Dorsolateral prefrontal cortex (tissue), 122 donors: ENCODE measurements at places on chromosomes 13 and 19.

- no peak for DNase-seq
Observed at GRCh38 chr13:29006359-29006850, 186.3 kb downstream of the MTUS2 start.

- no peak for DNase-seq
Observed at GRCh38 chr19:13019332-13019731, 24.1 kb downstream of the NFIX start.

DNA sequence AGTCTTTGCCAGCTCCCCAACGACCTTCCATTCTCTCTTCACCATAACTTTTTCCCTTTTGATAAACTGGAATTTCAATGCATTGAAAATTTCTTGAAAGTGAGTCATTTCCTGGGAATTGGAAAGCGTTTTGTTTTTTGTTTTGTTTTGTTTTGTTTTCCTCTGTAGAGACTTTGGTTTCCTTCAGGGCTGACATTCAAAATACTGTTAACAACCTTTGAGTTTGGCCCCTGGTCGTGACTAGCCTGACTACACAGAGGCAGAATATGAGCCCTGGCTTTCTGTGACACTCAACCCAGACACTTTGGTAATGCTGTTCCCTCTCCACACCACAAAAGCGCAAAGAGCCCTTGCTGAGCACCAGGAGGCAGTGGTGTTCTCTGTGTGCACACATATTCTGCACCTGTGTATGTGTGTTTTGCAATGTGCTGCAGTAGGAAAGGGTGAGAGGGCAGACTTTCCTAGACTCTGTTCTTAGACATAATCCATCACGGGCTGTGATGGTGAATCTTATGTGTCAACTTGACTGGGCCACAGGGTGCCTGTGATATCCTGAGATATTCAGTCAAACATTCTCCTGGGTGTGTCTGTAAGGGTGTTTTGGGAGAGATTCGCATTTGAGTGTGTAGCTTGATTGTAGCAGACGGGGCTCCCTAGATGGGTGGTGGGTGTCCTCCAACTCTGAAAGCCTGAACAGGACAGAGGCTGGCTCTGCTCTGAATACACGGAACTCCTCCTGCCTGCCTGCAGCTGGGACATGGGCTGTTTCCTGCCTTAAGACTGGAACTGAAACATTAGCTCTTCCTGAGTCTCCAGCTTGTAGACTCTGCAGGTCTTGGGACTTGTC, 29.5 kb upstream of the ANKRD10 start:
- no peak for DNase-seq

DNA sequence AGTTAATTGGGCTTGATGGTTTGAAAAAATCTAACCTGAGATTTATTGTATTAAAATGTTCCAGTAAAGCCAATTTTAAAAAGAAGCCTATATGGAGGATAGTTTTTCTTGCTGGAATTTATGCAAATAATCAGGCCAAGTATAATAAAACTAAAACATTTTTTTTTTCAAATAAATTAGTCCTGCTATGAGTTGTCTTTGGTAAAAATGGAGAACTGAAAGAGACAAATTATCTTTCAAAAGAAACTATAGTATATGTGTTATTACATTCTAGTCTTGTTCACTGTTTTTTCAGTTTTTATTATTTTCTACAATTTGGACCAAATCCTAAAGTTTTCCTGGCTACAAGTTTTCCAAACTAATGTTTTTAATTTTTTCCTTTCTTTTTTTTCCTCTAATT, 468.9 kb downstream of the UQCRFS1 start:
- DNase-seq, result no peak

DNA sequence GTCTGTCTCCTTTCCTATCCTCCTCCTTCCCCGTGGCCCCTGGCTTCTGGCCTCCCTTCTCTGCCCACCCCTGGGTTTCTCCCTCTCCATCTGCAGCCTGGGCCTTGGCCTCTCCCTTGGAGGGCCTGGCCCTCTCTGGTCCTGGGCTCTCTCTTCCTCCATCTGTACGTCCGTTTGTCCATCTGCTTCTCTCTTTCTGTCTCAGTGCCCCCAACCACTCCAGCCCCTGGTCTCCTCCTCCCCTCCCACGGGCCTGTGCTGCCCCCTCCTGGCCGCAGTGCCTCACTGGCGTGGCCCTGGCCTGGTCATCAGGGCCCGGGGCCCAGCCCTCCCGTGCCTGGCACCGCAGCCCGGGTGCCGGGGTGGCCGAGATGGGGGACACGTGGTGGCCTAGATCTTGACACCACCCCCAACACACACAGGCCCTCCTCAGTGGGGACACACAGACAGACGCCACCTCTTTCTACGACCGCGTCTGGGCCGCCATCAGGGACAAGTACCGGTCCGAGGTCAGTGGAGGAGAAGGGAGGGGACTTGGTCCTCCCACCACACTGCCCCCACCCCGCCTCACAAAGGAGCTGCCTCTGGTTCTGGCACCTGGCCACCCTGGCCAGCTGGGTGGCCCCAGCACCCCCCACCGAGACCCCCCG, 11.3 kb downstream of the PRKCSH start:
- peak; percentile 79 for DNase-seq

DNA sequence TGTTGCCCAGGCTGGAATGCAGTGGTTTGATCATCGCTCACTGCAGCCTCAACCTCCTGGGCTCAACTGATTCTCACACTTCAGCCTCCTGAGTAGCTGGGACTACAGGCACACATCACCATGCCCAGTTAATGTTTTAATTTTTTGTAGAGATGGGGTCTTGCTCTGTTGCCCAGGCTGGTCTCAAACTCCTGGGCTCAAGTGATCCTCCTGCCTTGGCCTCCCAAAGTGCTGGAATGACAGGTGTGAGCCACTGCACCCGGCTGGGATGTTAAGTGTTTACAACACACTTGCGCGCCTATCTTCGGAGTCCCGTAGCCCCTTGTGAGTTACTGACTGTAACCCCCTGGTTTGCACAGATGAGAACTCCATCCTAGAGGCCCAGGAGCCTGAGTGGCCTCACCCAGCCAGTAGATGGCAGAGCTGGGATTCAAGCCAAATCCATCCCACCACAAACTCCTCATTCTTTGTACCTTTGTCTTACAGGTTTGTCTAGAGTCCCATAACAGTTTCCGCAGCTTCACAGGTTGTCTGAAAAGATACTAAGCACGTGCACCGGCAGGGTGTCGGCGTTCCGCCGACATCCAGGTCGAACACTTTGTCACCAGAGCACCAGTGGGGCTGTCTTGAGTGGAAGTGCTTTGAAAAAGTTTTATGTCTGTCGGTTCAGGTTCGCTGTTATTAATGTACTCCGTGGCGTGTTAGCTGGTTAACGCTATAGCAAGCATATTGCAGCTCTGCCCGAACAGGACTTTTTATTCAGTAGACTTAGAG, 14.7 kb downstream of the MAG start:
- DNase-seq, result no peak

DNA sequence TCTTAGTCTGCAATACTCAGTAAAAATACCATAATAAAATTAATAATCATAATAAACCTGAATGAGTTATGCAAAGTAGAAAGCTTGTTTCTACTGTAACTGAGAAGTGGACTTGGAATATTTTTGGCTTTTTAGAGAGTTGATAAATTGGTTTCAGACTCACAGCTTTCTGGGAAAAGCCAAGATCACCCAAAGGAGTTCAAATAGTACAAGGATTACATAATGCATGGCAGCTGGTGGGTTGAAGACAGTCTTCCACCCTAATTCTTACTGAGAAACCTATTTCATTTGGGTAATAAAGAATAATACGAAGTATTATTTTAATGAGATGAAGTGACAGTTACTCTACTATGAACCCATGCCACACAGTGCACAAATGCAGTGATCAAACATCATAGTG, 139.4 kb upstream of the KLF12 start:
- DNase-seq, result no peak

- DNase-seq, result peak; percentile 84
Observed at GRCh38 chr19:6501740-6502648, at the start of gene TUBB4A. TSS of gene TUBB4A (minus strand) at chr19:6502309. CDS start at chr19:6502212, 97 bp downstream.

GRCh38 chr19:8096071-8096470, 43.5 kb downstream of the CCL25 start:
- DNase-seq, result no peak

DNA sequence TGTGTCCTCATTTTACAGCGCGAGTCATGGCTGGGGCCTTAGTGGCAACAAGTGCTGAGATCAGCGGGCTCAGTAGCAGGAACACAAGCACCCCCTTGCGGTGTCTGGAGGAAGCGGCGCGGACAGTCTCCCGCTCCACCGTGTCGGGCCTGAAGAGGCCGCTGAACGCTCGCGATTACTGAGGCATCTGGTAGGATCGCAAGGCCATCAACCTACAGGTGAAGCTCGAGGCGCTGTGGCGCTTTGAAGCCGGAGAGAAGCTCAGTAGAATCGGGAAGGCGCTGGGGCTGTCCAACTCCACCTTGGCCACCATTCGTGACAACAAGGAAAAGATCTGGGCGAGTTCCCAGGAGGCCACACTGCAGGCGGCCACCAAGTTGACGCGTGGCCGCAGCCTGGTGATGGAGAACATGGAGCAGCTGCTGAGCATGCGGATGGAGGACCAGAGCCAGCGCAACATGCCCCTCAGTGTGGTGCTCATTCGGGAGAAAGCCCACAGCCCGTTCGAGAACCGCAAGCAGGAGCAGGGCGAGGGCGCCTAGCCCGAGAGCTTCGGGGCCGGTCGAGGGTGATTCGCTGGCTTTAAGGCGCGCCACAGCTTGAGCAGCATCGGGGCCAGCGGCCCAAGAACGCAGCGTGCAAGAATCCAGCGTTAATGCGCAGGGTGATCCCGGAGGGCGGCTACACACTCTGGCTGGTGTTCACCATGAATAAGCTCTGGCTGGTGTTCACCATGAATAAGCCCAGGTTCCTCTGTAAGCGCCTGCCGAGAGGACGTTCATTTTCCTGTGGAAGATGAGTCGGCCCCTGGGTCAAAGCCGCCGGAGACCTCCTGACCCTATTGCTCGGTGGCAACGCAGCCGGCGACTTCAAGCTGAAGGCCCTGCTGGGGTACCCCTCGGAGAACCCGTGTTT, 8.3 kb upstream of the MZF1 start:
- DNase-seq, result peak; percentile 80

GRCh38 chr19:48751845-48752495, 471 bp downstream of the FUT1 start:
- DNase-seq, result no peak

- DNase-seq, result no peak
Observed at GRCh38 chr13:31986676-31987470, 44.7 kb upstream of the FRY start.

GRCh38 chr13:108433976-108434755, 164.6 kb downstream of the TNFSF13B start:
- DNase-seq, result no peak

- DNase-seq, result peak; percentile 85
Observed at GRCh38 chr19:58513694-58514563, 2.1 kb upstream of the SLC27A5 start.

DNA sequence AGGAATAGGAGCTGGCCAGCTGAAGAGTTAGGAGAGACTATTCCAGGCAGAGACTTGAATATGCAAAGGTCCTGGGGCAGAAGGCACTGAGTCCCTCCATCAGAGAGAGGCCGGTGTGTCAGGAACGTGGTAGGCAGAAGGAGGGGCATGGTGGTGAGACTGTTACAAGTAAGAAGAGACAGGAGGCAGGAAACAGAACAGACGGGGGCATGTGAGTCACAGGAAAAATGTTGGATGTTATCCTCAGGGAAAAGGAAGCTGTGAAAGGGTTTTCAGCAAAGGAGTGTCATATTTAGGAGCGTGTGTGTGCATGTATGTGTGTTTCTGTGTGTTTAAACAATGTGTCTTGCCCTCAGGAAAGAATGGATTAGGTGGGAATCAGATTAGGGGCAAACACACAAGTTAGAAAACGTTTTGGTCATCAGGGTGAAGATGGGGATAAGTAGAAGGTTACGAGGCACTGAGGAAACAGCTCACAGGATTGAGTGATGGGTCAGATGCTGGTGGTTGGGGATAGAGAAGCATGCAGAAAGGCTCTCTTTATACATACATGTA, 1.1 kb downstream of the EDDM13 start:
- DNase-seq, result no peak

GRCh38 chr19:38304866-38305429, 897 bp downstream of the C19orf33 start:
- no peak for DNase-seq

DNA sequence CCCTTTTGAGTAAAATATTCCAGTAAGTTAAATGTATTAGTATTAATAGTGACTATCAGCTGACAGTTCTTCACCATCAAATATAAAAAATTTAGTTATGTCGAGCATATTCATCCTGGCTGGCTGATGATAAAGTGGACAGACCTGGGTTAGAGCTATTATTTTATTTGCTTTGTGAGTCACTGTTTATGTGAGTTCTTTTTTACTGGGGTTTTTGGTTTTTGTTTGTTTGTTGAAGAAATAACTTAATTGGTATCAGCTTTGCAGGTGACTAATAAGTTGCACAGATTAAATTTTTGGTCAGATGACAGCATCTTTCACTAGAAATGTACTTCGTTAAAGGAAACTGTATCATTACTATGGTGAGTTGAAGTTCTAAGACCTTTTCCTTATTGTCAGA, 224.7 kb downstream of the GGACT start:
- DNase-seq, result no peak
